ENCODE measurements at places on chromosomes 7 and 10.

GRCh38 chr7:30159698-30160143, 24.9 kb downstream of the MTURN start:
- DNase-seq: no peak

DNA sequence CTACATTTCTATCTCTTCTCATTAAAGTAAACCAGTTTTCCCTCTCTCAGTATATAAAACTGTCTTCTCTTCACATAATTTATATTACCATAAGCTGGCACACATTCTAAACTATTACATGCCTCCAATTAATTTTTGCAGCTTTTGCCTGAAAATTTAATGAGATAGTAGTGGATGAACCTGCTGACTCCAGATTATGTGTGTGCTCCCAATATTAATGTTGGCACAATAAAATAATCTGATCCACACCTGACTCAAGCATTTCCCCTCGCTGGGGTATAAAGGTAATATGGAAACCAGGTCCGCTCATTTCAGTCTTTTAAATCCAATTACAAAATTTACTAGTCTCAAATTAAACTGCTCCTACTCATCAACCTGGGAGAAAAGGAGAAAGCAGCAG, 63.4 kb downstream of the CTBP2 start:
- no peak for DNase-seq

GRCh38 chr7:132475669-132476116, 100.6 kb downstream of the PLXNA4 start:
- DNase-seq: no peak

GRCh38 chr10:113162960-113163359, 212.9 kb downstream of the TCF7L2 start:
- DNase-seq: no peak

GRCh38 chr7:8371742-8372141, 61.7 kb upstream of the NXPH1 start:
- no peak for DNase-seq
